ENCODE measurements at places on chromosomes 7 and 10. TPM values are rescaled to one million over a fixed set of nuclear protein-coding genes. Genes with fewer than 3 reads are reported as not detected.

GRCh38 chr10:116625845-116626244 is 5.1 kb downstream of the PNLIPRP2 start:
- H3K4me3 ChIP-seq: no peak overlapping the region
- no peaks in the 10 kb centered on the region for H3K4me1 ChIP-seq
- no peak for DNase-seq
- H3K27ac ChIP-seq: no peak overlapping the region

GRCh38 chr10:12165999-12166775 is 29.5 kb downstream of the NUDT5 start:
- H3K27ac ChIP-seq: no peak overlapping the region
- no peak for DNase-seq
- H3K4me1 ChIP-seq: no peaks in the 10 kb centered on the region
- H3K36me3 ChIP-seq: peaks cover 54% of the 10 kb centered on the region
- no peaks in the 10 kb centered on the region for H3K27me3 ChIP-seq
- no peak overlapping the region for H3K4me3 ChIP-seq

GRCh38 chr10:51542853-51543252 is 156.5 kb downstream of the CSTF2T start:
- H3K27ac ChIP-seq: no peak overlapping the region
- H3K4me3 ChIP-seq: no peak overlapping the region
- no peaks in the 10 kb centered on the region for H3K36me3 ChIP-seq
- DNase-seq: no peak
- H3K4me1 ChIP-seq: peaks cover 7% of the 10 kb centered on the region
- no peaks in the 10 kb centered on the region for H3K27me3 ChIP-seq

Gene CCDC7
- total RNA-seq: 35.6 TPM

Gene SH2D4B
- not detected for total RNA-seq

Gene ODAD2
- 0.54 TPM for total RNA-seq
